Activated naive CD4-positive, alpha-beta T cell treated with anti-CD3 and anti-CD28 coated beads, Interleukin-2, amount 50 U/mL, for 16 hours (primary cell): ENCODE measurements at places on chromosomes 1 and 21.

GRCh38 chr1:217048104-217048707 lies 325.0 kb upstream of the ESRRG start:
- DNase-seq = no peak

- DNase-seq = no peak
These were observed 114.5 kb upstream of the C1orf21 start for GRCh38 chr1:184272175-184272866.

GRCh38 chr1:35762141-35762540 lies 7.6 kb downstream of the CLSPN start:
- no peak for DNase-seq

GRCh38 chr1:193210996-193211395 lies 24.6 kb upstream of the B3GALT2 start:
- no peak for DNase-seq

GRCh38 chr1:109838838-109839240 lies 71.8 kb upstream of the CSF1 start:
- no peak for DNase-seq

DNA sequence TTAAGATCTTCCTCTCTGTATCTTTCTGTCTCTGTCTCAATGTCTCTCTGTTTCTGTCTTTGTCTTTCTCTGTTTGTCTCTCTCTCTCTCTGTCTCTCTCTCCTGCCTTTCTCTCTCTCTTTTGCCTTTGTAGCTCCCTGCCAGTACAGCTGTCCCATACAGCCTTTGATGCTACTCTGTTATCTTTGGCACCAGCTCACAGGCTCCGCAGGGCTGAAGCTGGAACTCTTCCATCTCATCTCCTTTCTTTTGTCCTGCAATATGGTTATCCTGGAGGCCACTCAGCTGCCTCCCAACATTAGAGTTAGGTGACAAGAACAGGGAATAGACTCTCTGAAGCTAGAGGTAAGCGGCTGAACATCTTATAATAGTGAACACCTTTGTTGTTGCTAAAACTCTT lies 354.3 kb upstream of the NEGR1 start:
- DNase-seq = no peak

DNA sequence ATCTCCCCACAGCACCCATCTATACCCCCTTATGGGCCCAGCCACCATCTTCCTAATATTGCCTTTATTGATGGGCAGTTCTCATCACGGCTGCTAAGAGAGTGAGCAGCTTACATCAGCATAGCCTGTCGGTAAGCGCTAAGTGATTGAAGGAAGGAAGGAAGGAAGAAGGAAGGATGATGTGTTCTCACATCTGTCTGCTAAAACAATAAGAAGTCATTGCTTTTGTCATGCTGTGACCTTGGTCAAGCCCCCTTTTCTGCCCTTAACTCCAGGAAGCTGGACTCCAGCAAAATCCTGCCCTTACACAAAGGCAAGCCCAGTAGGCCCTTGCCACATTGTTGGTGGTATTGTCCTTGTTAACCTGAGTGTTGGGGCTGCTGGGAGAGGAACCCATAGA lies 165.0 kb downstream of the ETS2 start:
- no peak for DNase-seq

GRCh38 chr21:42308914-42309752 lies 6.1 kb downstream of the TFF3 start:
- DNase-seq = no peak

GRCh38 chr1:195804547-195804946 lies 803.7 kb downstream of the KCNT2 start:
- DNase-seq = no peak

DNA sequence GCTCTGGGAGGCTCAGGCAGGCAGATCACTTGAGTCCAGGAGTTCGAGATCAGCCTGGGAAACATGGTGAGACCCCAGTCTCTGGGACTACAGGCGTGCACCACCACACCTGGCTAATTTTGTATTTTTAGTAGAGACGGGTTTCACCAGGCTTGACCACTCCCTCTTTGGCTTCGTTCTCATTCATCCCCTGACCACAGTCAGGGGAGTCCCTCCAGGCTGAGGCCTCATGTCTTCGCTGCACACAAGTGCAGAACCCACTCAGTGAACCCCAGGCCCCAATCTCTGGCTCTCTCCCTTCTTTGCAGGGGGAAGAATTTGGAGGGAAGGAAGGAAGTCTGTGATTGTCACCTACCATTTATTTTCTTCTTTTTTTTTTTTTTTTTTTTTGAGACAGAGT lies 9.2 kb upstream of the RPS6KA1 start:
- DNase-seq = no peak

GRCh38 chr21:29238053-29238966 lies 60.4 kb upstream of the BACH1 start:
- no peak for DNase-seq

- no peak for DNase-seq
These were observed 29.5 kb downstream of the DRAM2 start for GRCh38 chr1:111110197-111110899.

DNA sequence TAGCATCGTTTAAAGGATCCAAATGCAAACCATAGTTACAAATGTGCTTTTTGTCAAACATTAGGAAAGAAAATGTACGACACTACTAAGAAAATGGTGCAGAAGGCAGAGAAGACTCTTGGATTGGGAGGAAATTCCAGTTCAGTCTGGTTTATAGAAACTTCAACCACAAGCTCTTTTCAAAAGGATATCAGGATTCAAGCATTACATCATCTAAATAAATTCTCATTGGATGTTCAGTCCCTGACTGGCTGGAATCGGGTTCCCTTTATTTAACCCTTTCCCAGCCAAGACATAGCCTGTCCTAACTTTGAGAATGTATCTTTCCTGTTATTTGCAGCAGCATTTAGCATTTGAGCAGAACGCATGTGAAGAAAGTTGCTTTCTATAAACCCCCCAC lies 184.6 kb downstream of the LMO4 start:
- no peak for DNase-seq

DNA sequence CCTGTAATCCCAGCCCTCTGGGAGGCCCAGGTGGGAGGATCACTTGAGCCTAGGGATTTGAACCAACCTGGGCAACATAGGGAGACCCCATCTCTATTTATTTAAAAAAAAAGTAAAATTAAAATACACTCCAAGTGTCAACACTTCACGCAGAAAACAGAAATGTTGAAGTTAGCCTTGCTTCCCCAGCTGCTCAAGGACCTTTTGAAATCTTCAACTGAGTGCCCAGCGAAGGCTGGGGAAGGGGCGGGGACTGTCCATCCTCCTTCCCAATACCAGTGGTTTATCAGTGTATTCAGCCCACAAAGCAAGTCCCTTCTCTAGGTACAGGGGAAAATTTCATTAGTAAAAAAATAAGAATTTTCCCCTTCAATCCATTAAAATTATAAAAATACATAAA lies 2.2 kb upstream of the DNAJC28 start:
- DNase-seq = no peak

DNA sequence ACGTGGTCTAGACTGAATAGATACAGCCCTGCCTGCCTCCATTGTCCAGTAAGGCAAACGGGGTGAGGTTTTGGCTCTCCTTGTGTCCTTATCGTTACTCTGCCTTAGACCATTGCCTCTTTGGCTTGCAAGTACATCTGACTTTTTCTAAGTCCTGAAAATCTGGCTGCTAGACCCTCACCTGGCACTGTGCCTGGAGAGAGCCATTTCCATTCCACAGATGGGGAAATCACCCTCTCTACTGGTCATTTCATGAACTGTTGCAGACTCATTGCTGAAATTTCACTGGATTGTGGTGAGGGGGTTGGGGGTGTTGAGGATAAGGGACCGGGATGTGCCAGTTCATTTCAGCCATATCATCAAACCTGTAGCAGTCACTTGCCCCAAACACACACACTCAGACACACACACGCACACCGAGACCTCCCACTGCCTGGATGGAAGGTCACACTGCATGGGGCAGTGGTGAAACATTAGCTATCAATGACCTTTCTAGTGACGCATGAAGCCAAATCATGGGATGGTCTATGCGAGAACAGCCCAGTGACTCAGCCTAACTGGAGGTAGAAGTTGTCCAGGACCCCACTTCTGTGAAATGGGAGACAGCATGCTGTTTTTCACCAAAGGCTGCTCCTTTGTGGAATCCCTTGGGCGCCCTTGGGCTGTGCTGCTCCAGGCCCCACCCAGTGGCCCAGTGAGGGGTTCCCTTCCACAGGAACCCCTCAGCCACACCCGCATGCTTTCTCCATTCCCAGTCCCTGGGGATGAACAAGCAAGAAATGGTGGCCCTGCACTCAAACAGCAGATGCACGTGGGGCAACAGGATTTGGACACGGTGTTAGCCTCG lies 34.9 kb upstream of the VASH2 start:
- no peak for DNase-seq

GRCh38 chr1:236103646-236104218 lies 38.6 kb upstream of the GPR137B start:
- DNase-seq = peak; percentile 50

DNA sequence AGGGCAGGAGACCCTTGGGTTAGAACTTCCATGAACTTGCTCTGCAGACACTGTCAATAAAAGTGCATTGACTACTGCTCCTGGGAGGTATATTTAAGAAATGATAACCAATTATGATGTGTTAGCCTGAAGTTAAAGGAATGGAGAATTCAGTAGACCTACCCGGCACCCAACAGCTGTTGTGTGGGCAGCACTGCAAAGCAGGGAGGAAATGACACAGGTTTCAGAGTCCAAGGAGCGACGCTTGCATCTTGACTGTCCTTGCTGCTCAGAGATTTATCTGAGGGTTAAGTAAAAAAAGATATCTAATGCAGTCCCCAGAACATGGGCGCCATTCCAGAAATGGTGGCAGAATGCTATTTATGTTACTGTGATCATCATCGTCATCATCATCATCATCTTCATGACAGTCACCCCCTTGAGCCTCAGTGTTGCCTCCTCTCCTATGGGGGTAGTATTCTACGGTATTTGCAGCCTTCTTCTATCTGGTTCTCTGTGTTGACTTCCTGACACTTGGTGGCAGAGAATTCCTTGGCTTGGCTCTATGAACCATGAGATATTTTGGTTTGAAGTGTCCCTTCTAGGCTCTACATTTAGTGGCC lies 225.9 kb downstream of the KAZN start:
- no peak for DNase-seq

DNA sequence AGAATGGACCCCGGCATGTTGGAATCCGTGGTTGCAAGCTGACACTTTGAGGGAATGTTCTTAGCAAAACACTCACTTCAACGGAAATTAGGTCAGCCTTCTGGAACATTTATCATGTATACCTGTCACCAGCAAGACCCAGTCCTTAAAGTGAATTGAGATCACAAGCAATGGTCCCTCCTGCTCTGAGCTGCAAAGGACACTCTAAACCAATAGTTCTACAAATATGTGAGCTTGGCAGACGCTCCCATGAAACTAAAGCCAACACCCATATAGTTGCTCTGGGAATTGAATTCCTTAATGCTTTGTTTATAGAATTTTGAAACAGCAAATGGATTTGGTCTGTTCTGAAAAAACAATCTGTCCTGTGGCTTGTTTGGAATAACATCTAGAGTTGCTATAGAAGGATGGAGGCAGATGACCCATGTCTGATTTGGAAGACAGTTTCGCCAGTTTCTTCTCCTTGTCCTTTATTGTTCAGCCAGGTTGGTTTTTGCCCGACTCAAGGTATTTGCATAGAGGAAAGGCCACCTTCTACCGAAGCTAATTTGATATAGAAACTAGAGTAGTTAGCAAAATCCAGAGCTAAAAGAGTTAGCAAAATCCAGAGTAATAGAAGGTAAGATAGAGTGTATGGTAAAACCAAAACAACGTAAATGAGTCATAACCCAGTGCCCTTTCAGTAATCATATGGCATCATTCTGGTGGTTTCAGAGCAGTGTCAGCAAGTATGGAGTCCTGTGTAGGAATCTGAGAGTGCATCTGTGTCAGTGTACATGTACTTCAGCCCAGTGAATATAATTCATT lies 236.2 kb downstream of the NFIA start:
- no peak for DNase-seq

- no peak for DNase-seq
These were observed 19.7 kb upstream of the TMEM52 start for GRCh38 chr1:1938613-1939295.

- no peak for DNase-seq
These were observed 7.3 kb upstream of the HUNK start for GRCh38 chr21:31865429-31865970.

DNA sequence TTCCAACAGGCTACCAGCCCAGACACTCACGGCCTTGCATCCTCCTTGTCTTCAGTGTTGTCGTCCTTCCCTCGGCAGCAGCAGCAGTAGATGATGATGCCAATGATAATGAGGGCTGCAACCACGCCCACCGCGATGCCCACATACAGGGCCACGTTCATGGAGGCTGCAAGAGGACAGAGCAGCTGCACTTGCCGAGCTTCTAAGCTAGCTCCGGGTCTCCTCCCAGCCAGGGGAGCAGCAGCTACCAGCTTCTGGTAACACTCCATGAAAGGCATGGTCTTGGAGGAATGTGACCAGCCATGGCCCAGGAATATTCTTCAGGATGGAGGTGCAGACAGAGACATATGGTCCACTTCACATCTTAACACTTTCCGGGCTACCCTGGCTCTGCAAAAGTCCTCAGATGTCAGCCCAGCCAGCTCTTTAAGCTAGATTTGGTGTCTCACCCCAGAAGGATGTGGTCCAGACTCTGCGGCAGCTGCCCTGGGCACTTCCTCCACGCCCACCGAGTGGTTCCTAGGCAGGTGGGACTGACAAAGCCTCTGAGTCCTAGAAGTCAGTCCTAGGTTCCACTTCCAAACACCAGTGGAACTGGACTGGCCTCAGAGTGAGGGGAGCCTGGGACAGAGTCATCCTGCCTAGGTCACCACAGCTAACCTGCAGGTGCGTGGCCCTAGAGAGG lies 35.1 kb downstream of the GPA33 start:
- DNase-seq = no peak

- no peak for DNase-seq
These were observed 20.4 kb downstream of the PRMT6 start for GRCh38 chr1:107076841-107077240.

DNA sequence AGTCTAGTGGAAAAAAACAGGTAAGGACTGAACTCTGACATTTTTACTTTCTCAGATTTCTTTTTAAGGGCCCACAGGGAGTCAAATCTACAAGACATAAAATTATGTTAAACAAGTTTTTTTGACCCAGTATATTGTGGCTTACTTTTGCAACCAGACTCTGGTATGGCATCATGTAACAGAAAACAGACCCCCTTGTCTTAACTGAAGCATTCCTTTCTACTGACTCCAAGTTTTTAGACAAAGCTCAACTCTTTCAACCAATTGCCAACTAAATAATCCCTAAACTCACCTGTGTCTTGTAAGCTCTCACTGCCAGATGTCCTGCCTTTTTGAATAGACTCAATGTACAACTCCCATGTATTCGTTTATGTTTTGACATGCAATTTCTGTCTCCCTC lies 64.3 kb downstream of the FASLG start:
- no peak for DNase-seq

- no peak for DNase-seq
These were observed 40.8 kb downstream of the KIAA1614 start for GRCh38 chr1:180953291-180954004.

- DNase-seq = no peak
These were observed 167.2 kb downstream of the CYYR1 start for GRCh38 chr21:26405735-26406361.
